Stimulated activated naive CD8-positive, alpha-beta T cell treated with anti-CD3 and anti-CD28 coated beads, Interleukin-15, amount 100 ng/mL, for 72 hours (primary cell): ENCODE measurements at places on chromosomes 2 and 18.

DNA sequence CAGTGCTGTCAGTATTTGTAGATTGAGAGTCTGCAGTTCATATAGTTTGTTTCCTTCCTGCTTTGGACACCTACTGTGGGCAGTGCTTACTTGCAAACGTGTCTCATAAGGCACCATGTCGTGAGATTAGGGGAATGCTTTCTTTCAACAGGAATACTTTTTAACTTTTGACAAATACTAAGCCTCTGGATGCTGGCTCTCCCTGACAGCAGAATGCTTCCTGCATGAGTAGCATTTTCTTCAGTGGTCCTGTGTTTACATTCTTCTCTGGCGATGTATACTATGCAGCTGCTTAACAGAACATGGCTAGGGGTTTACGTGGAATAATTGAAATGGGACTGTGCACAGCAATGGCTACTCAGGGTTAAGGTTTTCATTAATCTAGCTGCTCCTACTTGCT lies 807.5 kb downstream of the MBD2 start:
- DNase-seq, result no peak

- DNase-seq, result no peak
Observed at GRCh38 chr2:191190861-191191552, 40.2 kb upstream of the STAT4 start.

GRCh38 chr2:73111073-73112025 lies 1.4 kb downstream of the RAB11FIP5 start:
- peak; percentile 20 for DNase-seq

DNA sequence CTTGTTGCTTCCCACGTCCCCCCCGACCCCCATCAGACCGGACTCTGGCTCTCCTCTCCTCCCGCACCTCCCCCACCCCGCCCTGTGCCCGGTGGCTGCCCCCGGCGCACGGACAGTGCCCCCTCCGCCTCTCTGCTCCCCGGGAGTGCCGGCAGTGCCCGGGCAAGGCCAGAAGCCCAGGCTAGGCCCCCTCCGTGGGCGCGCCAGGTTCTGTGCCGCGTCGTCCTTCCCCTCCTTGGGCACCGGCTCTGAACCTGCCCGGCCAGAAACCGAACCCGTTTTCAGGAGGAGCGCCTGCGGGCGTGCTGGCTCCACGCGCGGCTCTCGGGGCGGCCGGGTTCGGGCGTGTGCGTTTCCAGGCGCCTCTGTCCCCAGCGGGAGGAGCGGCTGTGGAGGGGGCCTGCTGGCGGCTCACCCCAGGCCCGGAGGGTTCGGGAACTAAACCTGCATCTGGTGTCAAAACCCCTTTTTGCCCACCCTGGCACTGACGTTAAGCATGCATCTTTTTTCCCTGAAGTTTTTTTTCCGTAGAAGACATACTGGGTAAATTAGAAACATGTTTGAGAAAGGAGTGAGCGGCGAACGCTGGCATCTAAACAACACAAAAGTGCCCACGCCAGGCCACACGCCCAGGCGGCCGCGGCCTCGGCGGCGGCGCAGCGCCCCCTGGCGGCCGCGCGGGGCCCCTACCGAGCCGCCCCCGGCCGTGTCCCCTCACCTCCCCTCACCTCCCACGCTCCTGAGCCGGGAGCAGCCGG lies 123.9 kb upstream of the SLC1A4 start:
- peak; percentile 63 for DNase-seq

DNA sequence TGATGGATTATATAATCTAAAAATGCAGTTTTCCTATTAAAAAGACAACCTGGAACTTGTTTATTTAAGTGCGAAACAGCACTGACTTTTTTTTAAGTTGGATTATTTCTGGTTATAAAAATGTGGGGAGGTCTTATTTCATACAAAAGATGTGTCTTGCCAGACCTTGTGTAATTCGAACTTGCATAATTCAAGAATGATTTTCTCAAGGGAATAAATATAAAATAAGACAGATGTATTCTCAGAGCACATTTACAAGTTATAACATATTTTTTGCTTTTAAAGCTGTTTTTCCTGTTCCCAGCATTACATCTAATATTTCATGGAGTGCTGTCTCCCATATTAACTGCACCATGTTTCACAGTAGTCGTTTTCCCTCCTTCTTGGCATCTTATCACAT lies 263.1 kb downstream of the CDH20 start:
- DNase-seq, result no peak

GRCh38 chr2:10329880-10330699 lies 27.4 kb downstream of the HPCAL1 start:
- DNase-seq, result peak; percentile 28

DNA sequence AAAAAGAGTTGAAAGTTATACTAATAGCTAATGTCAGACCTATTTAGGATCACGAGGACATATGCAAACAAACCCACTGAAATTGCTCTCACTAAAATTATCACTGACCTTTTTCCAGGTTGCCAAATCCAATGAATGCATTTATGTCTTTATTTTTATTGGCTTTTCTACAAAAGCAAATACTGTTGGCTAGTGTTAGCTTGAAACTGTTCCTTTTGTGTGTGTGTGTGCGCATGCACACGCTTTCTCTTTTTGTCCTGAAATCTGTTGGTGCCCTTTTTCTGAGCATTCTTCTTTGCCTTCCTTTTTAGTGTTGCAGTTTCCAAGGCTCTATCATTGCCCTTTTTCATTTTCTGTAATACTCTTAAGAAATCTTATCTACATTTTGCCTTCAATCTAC lies 1269.2 kb downstream of the LRP1B start:
- DNase-seq, result no peak

DNA sequence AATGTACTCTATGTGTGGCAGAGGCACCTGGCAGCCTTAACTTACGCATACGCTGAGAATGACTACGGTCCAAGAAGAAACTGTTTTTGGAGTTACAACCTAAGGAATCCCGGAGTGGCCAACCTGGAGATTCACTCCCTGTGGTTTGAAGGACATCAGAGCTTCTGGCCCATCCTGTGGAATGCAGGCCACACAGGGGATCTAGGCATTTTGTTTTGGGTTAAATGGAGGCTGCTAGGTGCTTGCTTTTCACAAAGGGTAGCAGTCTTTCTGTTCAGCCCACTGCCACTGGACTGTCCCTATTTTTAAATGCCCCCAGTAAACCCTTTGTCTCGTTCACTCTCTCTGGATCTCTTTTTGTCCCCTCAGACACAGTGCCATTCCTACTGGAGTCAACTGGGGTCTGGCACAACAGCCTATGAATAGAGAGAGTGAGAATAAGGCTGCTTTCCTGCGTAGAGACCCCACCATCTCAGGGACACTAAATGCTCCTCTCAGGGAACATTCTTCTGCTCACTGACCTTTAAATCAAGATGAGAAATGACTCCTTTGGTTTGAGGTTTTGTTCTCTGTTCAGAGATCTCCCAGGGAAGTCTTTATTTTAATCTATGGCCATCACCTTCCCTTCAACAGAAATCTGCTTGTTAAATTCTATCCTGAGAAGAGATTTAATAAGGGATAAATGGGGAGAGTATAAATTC lies 124.9 kb downstream of the B3GNT2 start:
- DNase-seq, result no peak

GRCh38 chr2:3256605-3257004 lies 121.0 kb downstream of the EIPR1 start:
- no peak for DNase-seq

- no peak for DNase-seq
Observed at GRCh38 chr2:33681364-33681757, 82.3 kb upstream of the FAM98A start.

- DNase-seq, result peak; percentile 53
Observed at GRCh38 chr2:205776139-205776538, 93.8 kb downstream of the NRP2 start.

DNA sequence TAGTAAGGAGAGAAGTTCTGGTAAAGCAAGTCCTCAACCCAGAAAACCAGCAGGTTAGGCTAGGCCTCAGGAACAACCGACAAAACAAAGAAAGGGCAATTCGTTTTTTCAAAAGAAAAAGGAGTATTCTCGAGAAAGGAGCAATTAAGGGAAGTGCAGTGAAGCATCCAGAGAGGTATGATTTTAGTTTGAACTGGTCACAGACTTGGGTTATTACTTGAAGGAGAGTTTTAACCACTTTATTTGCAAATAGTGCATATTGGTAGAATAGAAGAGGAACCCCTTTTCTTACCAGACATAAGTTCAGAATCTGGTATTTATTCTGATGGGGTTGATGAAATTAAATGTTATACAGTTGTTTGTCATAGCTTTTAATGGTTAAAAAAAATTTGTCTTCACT lies 110.0 kb upstream of the GCFC2 start:
- no peak for DNase-seq

DNA sequence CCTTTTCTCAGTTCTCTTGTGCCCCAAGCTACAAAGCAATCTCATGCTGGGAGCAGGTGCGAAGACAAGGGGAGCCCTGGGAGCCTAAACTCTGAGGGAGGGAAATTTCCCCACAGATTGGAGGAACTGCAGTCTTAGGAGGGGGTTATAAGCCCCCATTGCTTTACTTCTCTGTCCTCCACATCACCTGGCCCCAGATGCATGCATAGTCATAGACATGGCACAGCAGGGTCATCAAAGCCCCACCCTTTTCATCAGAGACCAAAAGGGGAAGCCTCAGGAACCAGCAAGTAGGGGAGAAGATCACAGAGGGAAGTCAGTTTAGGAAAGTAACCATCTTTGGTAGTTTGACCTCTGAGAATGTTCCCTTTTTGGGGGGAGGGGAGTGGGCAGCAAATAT lies 33.7 kb downstream of the LANCL1 start:
- DNase-seq, result no peak

DNA sequence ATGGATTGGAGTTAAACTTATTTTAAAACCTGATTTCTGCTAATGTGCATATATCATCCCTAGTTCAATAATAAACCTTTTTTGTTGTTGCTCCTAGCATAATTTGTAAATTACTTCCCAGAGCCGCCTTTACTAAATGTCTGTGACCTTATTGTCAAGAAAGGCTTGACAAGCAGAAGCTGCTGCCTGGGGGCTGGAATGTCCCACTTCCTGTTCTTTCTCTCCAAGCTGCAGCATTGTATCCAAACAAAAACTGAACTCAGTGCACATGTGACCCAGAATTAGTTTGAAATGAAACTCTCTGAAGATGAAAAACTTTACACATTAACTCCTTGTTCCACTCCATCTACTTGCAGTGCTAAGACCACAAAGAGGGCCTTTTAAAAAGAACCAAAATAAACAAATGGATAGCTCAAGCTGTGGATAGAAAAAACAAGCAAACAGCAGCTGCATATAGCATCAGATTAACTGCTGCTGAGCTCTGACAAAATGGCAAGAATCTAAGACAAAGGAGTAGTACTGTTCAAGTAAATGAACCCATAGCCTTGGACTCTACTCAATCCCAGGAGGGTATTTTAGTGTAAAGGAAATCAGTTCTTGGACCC lies 99.8 kb upstream of the NEUROD1 start:
- no peak for DNase-seq

DNA sequence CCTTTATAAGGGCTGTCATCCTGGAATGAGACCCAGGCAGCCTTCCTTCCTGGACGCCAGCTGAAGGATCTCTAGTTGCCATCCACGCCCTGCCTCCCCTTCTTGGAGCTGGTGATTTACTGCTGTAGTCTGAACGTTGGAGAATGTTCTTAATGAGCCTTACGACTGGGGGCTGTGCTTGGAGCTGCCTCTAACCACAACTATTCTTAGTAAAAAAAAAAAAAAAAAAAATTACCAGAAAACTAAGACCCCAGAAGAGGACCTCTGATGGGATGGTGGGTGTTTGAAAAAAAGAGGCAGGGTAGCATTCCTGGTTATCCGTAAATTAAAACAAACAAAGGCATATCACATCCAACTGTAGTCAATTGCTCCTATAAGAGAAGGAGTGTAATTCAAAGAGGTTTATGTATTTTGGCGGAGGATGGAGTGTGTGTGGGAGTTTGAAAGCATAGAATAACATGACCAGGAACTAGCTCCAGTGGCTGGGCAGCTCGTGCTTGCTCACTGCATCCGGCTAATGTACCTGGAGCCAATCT lies 105.4 kb downstream of the QPCT start:
- no peak for DNase-seq

GRCh38 chr18:65822826-65823225 lies 72.0 kb downstream of the CDH7 start:
- no peak for DNase-seq

DNA sequence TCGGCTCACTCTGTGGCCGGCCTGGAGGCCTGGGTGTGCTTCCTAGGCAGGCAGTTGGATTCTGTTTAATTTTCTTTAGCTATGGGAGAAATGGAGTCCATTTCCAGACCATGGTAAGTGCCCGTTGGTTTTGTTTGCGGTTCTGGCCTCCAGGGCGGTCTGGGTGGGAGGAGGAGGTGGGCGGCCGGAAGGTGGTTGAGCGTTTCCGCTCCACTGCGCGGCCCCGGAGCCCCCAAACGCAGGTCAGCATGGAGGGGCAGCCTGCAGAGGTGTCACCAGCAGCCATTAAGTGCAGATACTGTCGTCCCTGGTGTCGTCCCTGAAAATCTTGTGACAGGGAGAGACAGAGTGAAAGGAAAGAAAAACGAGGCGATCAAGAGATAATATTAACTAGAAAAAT lies 303.9 kb downstream of the GBX2 start:
- DNase-seq, result no peak

GRCh38 chr18:37873416-37873815 lies 307.8 kb upstream of the CELF4 start:
- DNase-seq, result no peak

DNA sequence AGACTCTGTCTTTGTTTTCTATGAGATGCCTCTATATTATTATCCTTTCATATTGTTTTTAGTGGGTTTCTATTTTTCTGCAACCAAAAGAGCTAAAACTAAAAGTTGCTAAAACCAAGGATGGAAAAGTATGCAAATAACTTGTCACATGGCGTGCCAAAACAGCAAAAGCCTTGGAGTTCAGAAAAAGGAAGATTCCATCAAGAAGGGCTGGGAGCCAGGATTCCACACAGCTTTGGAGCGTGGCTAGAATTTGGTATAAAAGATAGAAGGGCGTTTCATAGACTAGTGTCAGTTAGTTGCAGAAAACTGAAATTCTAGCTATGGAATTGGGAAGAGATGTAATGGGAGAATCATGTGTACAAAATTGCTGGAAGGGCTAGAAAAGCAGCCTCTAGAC lies 4.1 kb downstream of the SCYGR1 start:
- DNase-seq, result no peak

- DNase-seq, result no peak
Observed at GRCh38 chr2:64128943-64129391, 15.3 kb downstream of the PELI1 start.

DNA sequence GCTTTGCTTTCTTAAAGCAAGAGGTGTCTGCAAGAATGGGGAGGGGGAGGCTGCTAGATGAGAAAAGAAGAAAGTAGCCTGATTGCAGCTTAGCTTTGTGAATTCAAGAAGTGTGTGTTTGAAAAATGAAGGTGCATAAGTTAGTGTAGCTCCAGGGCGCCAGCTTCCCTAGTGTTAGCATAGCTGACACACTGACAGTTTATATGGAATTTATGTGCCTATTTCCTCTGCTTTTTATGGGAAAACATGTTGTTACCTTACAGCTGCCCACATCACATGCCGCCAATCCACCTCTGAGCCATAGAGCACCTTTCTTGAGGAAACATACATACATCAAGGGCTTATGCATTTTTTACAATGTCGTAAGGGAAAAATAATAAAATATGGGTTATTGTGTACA lies 536.4 kb upstream of the PIK3C3 start:
- no peak for DNase-seq
